ENCODE measurements at places on chromosomes 4 and X.
A peak's percentile ranks its signal among the peaks of the same experiment; 100 is the strongest.

DNA sequence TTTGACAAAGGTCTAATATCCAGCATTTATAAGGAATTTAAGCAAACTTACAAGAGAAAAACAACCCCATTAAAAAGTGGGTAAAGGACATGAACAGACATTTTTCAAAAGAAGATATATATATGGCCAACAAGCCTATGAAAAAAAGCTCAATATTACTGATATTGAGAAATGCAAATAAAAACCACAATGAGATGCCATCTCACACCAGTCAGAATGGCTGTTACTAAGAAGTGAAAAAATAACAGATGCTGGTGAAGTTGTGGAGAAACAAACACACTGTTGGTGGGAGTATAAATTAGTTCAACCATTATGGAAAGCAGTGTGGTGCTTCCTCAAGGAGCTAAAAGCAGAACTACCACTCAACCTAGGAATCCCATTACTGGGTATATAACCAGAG lies 91.6 kb upstream of the EFHC2 start:
- no peak for DNase-seq

GRCh38 chrX:11287505-11287904 lies 5.7 kb upstream of the AMELX start:
- DNase-seq = peak; percentile 11

- DNase-seq = no peak
Measured at GRCh38 chr4:86264241-86264640, 95.6 kb downstream of the MAPK10 start.

- no peak for DNase-seq
Measured at GRCh38 chr4:99711657-99712056, 54.0 kb upstream of the C4orf54 start.

- no peak for DNase-seq
Measured at GRCh38 chr4:16197876-16198665, 28.2 kb downstream of the TAPT1 start.

DNA sequence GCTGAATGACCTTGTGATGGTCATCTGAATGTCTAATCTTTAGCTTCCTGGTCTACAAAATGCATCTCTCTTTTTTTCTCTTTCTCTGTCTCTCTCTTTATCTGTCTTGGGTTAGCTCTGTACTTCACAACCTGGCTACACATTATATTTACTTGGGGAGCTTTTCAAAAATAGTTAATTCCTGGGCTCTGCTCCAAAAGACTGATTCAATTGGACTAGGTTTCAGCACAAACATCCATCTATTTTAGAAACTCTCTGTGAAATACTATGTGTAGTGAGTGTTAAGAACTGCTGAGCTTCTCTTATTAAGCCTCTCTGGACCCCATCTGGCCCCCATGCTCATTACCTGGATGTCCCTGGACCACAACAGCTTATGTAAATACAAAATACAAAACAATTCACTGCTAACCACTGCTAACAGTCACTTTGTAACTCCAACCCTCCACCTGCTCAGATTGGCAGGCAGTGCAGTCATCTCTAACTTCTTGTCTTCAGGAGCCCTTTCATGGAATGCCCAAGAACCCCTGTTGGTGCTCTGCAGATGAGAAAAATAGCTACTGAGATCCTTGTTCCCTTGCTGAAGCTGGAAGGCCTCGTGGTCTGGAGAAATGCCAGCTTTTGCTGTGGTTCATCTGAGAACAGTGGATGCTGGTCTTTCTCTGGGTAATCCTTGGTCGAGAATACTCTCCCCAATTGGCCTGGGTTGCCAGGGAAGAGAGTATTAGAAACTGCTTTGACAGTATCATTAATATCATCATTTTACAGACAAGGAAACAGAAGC lies 14.8 kb upstream of the BOD1L1 start:
- peak; percentile 65 for DNase-seq

DNA sequence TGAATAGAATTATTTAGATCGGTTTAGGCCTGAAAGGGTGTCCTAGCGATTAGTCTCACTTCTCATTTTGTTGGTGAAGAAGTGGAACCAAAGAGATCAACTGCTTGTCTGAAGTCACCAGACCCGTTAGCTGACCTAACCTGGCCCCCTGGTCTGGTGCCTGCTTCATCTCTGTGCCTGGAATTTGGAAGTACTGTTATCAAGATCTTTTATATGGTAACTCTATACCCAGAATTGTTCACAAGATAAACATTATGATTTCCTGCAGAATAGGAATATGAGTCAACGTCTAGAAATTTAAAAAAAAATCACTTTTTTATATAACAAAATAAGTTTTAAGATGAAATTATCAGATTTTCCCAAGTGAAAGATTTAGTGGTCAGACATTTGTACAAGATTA lies 37.2 kb downstream of the LRP2BP start:
- peak; percentile 79 for DNase-seq

GRCh38 chr4:102625232-102625930 lies 124.2 kb downstream of the NFKB1 start:
- DNase-seq = peak; percentile 57

- DNase-seq = peak; percentile 65
Measured at GRCh38 chr4:18917689-18918088, 896.1 kb upstream of the LCORL start.

GRCh38 chr4:90127706-90128345 lies 632 bp downstream of the CCSER1 start:
- DNase-seq = no peak

DNA sequence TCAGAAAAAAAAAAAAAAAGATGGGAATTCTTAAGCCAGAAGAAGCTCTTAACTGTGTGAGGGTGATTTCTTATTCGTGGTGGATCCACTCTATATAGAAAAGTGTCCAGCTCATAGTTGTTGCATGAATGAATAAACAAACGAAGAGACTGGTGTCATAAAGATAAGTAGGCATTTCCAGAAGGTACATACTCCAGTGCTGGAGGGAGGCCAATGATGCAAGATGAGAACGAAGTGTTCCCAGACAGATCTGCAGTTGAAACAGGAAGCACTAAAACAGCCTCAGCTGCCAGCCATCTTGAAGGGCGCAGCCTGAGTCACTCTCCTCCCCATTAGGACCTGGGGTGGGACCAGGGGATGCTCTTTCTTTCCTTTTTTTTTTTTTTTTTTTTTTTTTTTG lies 47.4 kb upstream of the HOPX start:
- DNase-seq = peak; percentile 96

GRCh38 chr4:141802333-141802732 lies 165.9 kb downstream of the IL15 start:
- peak; percentile 93 for DNase-seq

DNA sequence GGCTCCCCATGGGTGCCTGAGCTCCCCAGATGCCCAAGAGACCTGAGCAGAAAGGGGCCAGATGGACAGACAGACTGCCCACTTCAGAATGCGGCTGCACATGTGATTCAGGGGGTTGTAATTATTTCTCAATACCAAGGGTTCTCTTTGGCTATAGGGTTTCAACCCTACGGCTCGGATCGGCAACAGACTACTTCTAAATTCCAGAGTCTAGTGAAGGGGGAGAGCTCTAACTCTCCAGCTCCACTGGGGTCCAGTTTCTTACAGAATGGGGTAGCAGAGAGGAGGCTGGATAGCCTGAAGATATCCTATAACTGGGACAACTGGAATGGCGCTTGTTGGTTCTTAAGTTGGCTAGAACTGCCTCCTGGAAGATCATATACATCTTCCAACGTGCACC lies 136.3 kb downstream of the MGST2 start:
- no peak for DNase-seq

Data from EH (cell line).